ENCODE measurements at places on chromosomes 3 and 15.

DNA sequence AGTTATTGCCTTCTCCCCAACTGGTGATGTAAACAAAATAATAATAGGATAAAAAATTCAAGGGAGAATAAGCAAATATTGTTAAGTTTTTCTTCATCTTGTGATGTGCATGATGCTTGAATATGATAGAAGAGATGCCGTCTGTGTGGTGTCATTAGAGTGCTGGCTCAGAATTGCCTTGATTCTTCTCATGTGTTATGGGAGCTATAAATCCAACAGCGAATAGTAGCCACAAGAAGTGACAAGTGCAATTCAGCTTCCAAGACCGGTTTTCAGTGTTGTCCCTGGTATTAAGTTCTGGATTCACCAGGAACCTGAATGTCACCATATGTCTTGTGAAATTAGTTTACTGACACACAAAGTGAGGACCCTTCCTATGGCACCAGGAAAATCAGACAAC is 547.0 kb downstream of the NSUN3 start:
- DNase-seq, result no peak

DNA sequence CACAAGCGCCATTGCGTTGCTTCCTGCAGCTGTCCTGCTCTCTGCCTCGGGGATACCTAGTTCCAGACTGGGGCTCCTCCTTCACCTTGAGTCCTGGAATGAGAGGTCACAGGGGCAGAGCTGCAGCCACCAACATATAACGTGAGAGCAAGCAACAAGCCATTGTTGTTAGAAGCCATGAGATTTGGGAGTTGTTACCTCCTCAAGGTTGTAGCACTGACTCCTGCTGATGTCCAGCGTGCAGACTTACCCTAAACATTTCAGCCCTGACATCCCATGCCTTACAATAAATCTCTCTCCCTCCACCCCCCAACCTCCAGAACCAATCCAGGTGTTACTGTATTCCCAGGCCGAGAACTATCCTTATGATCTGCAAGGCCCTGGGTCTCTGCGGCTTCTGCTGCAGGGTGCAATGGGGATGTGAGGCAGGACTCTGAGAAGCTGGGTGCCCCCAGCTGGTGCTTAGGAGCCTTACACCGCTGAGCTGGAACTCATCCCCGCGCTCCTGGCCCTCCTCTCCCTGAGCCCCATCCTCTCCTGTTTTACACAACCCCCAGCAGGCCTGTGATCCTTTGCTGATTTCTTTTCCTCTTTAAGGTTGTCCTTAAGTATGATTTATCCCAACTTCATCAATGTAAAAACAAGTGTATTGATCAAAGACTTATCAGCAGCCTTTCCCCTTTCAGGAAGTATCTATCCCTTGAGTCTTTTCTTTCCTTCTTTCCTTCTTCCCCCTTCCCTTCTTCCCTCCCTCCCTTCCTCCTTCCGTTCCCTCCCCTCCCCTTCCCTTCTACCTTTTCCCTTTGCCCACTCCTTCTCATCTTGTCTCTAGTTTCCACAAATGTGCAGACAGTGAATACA is 84.2 kb upstream of the ABHD2 start:
- no peak for DNase-seq

DNA sequence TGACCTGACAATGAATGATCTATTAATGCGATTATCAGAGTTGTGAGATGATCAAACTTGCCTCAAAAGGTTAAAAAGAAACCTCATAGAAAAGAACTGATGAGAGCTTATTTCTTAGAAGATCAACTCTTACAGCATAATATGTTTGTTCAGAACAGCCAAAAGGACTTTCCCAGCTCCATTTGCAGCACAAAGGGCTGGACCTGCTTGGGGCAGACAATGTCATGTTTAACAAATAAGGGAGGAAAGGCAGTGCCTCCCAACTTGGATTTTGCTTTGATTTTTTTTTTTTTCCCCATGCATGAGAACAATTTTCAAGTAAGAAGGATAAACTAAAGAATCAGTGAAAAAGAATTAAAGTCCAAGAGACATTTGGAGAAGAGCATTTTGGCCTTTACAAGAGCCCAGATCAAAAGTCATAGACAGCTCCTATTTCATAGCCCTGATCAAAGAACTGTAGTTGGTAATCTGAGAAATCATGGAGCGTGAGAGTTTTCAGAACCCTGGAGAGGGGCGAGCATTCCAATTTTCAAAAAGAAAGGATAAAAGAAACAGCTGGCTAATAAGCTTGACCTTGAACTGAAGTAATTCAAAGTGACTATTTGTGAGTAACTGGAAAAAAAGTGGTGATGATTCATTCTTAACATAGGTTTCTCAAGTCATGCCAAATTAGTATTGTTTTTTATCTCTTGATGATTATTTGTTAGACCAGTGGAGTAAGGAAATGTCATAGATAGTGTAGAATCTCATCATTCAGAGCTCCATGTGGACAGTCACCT is 136.0 kb upstream of the CFAP20DC start:
- DNase-seq, result no peak

DNA sequence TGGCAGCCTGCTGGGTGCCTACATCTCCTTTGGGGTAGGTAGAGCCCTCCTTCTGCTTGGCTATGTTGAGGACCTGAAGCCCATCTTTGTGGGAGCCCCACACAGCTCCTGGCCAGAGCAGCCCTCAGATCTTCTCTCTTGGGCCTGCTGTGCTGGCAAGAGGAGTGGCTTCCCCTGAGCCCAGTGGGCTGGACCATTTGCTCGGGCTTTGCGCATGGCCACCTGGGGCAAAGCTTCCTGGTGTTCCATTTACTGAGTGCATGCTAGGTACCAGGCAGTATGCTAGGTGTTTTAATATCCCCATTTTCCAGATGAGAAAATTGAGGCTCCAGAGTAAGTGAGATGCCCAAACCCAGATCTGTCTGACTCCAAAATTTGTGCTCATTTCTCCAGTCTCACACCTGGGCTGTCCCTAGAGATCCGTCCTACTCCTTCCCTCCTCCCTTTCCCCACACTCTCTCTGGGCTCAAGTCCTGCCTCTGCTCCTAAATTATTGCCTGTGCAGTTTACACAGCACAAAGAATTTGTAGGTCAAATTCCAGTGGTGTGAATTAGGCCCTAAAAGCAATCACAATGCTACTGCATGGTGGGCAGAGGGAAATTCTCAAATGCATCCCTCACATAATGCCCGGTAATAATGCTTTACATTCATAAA is 39.7 kb downstream of the SLC28A1 start:
- no peak for DNase-seq

GRCh38 chr15:67803299-67803698 is 22.0 kb upstream of the SKOR1 start:
- no peak for DNase-seq

GRCh38 chr3:42430781-42431532 is 20.5 kb upstream of the LYZL4 start:
- DNase-seq, result no peak

DNA sequence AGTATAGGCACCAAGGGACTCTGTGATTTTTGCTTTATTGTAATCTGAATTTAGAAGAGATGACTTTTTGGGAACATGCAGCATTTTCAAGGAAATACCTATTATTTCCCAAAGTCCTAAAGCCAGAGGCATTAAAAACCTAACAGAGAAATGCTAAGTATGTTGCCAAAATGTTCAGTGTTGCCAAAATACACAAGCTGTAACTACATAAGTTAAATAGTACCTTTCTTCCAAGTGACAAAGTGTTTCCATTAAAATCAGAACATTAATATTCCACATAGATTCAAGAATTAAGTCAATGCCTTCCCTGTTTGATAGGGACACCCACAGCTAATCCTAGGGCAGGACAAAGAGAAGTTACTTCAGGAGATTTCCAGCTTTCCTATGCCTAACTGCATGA is 42.0 kb downstream of the MKRN2 start:
- no peak for DNase-seq

DNA sequence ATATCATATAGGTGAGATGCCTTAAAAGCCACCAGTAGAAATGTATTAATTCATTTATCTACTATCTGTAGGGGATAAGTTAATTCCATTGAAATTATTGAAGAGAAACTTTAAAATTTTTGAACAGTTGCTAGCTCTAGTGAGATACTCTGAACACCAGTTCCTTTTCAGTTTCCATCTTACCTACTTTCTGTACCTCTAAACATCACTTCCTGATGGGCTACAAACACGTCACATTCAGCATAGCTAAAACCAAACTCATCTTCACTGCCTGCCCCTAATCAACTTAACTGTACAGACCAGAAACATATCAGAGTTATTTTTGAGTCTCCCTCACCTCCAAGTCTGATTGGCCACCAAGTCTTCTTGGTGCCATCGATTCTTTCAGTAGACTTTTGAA is 88.9 kb downstream of the FEZF2 start:
- no peak for DNase-seq

- DNase-seq, result no peak
These were observed 60.8 kb downstream of the RGMA start for GRCh38 chr15:93028111-93028631.

DNA sequence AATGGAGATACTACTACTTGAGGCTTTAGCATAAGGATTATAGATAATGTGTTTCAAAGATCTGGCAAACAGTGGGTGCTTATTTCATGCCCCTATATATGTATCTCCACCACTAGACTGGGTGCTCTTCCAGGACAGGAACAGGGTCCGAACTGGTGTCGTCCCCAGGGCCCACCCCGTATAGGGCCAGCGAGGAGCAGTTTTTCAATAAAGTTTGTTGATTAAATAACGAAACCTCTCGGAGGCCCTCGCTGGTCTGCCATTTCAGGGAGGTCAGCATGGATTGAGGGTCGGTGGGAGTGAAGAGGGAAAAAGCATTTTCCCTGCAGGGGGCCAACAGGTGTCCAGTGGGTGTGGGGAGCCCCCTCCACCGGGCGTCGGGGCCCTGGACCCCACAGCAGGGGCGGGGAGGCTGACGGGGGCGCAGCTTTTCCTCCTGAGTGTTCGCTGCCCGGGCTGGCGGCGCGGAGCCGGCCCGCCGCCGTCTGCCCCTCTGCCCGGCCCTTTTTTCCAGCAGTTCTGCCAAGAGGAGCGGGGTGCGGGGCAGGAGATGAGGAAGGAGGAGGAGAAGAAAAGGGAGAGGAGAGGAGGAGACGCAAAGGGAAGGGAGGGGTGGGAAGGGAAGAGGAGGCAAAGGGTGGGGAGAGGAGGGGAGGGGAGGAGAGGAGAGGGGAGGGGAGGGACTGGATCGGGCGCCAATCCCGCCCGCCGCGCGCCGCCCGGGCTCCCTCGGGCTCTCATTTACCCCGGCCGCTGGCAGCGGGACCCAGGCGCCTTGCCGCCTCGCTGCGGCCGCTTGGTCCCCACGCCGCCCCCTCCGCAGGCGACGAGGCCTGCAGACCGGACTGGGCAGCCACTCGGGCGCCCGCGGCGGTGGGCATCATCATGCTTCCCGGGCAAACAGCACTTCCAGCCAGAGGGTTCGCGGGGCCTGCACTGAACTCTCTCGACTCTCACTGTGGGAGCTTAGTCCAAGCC is 66.3 kb downstream of the ISG20 start:
- DNase-seq, result peak; percentile 12

GRCh38 chr3:185733980-185734724 is 90.7 kb downstream of the IGF2BP2 start:
- DNase-seq, result peak; percentile 65

- DNase-seq, result peak; percentile 2
These were observed 65.1 kb downstream of the GLCE start for GRCh38 chr15:69225355-69226022.

GRCh38 chr15:38481113-38481512 is 27.2 kb downstream of the FAM98B start:
- DNase-seq, result no peak

- no peak for DNase-seq
These were observed 77.8 kb downstream of the SLC25A26 start for GRCh38 chr3:66298591-66298990.

DNA sequence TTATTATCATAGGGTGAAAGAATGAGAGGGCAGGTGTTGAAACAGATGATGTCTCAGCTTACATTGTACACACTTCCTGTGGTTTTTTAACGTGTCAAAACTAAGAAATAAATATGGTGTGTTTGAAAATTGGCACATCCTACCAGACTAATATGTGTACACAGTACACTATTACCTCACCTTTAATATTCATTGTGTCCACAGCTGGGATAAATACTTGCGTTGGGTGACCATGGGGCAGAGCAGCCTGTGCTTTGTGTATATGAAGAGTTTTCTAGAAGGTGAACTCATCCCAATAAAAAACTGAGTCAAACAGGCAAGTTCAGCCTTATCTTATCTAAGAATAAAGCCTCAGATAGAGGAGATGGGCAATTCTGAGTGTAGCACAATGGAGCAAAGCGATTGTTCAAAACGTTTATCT is 17.3 kb downstream of the SUCNR1 start:
- DNase-seq, result peak; percentile 56

- no peak for DNase-seq
These were observed 695.8 kb downstream of the TUSC7 start for GRCh38 chr3:117405359-117405758.

DNA sequence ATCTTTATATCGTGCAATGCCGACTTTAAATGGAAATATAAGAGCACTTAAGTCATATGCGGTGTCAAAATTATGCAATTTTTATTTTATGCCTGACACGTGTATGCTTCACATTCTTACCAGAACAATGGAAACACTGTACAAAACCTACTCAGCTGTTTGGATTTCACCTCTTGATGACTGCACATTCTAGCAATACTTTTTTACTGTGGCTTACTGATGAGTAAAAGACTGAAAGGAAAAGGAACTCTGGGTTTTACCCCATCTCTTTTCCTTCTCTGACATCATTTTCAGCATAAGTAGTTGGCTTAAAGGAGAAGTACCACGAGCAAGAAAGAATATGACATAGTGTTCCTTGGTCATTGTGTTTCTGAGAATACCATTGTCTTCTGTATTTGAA is 142.8 kb downstream of the POLR2M start:
- no peak for DNase-seq

DNA sequence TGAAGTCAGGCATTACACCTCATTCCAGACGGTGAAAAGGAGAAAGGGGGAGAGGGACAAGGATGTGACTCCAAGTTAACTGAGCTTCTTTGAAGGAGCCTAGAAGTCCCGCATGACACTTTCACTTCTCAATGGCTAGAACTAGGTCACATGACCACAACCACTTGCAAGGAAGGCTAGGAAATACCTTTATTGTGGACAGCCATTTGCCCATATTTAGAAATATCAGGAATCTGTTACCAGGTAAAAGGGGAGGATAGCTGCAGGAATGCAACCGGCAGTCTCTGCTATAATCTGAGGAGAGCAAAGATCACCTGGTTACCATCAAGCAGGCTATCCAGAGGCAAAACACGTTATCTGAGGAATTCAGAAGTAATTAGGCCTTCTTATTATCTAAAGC is 28.9 kb upstream of the PXYLP1 start:
- no peak for DNase-seq

DNA sequence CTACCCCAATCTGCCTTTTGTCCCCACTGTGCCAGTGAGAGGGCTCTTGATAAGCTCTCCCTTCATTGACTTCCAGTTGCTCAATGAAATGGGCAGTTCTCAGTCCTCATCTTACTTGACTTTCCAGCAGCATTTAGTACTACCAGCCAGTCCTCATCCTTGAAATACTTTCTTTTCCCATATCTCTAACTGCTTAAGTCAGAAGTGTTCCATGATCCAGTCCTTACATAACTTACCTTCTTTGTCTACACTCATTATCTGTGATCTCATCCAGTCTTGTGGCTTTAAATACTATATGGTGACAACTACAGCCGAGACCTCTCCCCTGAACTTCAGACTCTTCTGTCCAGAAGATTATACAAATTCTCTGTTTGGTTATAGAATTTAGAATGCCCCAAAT is 28.7 kb downstream of the RARRES1 start:
- DNase-seq, result no peak

- DNase-seq, result no peak
These were observed 92.0 kb downstream of the SNRK start for GRCh38 chr3:43378066-43378935.

Data from NCI-H510A treated with DMSO at 0.1 percent for 48 hours (cell line).